ENCODE measurements at places on chromosomes 13 and 19. TPM values are rescaled to one million over a fixed set of nuclear protein-coding genes. Genes with fewer than 3 reads are reported as not detected.

DNA sequence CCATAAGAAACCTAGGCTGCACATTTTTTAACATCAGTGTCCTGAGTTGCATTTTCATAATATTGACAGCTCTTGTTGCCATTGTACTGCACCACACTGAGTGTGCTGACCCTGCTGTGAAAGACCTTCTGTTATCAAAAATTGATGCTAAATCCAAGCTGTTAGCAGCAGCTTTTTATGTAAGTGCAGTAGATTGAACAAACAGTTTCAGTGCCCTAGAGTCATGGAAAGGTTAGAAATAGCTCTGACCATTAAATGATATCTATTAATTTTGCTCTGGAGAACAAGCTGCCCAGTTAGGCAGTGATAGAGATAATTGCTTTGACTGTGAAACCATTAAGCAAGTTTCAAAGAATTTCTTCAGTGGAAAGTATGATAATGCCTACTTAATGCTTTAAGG lies 1289.2 kb upstream of the PCDH20 start:
- DNase-seq, result no peak

FFAR3 gene
- 0.36 TPM for total RNA-seq

TNNI3 gene
- total RNA-seq, result not detected

- DNase-seq, result no peak
These were observed 1361.3 kb downstream of the PCDH9 start for GRCh38 chr13:65868884-65869283.

IFNL3 gene
- not detected for total RNA-seq

- DNase-seq, result no peak
These were observed 745.3 kb downstream of the GPC5 start for GRCh38 chr13:92143766-92144165.

- no peak for DNase-seq
These were observed 320.2 kb downstream of the TBC1D4 start for GRCh38 chr13:75161804-75162203.

All from activated T-helper 1 cell treated with anti-CD3 and anti-CD28 coated beads, Interleukin-12 subunit alpha, Interleukin-12 subunit beta, Interleukin-2, Interleukin-4 antibody, amounts not matched to agents 30 ng/mL and 10 ng/mL and 1 ng/mL, durations not matched to agents 14 hours and 24 hours and 36 hours (primary cell).